ENCODE measurements at places on chromosomes 1 and 21.

DNA sequence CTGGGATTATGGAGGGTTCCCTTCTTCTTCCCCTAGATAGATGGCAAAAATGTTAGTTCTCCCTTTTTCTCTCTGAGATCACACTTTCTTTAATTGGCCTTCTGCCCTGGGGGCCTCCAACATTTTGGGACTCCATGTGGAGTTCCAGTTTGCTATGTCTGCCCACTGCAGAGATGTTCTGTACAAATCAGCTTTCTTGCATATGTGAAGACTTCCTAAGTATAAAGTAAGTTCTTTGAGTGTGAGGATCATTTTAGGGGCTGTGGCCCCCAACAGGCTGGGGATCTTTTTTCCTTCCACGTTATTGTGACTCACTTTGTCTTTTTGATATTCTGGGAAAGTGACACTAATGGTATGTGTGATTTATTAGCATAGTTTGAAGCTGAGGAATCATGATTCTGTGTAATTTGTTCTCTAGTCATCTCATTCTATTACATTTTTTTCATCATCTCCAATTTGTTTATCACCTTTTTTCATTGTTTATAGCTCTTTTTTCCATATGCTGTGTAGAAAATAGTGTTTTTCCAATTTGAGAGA is 48.2 kb downstream of the HHAT start:
- DNase-seq: no peak

GRCh38 chr21:44085491-44086321 is 21.5 kb upstream of the PWP2 start:
- no peak for DNase-seq

GRCh38 chr1:185419718-185420117 is 102.7 kb upstream of the IVNS1ABP start:
- no peak for DNase-seq

GRCh38 chr1:155277902-155278688 is 832 bp downstream of the HCN3 start:
- DNase-seq: no peak

- peak; percentile 17 for DNase-seq
These were observed 991 bp downstream of the PRMT6 start for GRCh38 chr1:107057197-107058133.

GRCh38 chr1:188249811-188250210 is 1421.1 kb downstream of the PLA2G4A start:
- no peak for DNase-seq

DNA sequence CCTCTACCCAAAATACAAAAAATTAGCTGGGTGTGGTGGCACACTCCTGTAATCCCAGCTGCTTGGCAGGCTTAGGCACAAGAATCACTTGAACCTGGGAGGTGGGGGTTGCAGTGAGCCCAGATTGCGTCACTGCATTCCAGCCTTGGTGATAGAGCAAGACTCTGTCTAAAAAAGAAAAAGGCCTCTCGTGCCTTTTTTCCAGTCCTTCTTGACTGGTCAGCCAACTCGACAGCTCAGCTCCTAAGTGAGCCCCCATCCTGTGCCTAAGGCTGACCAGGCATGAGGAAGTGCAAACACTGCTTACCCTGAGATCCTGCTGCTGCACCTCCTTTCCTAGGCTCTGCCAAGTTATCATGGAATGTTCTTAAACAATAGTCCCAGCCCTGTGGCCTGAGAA is 10.1 kb upstream of the PROK1 start:
- DNase-seq: no peak

DNA sequence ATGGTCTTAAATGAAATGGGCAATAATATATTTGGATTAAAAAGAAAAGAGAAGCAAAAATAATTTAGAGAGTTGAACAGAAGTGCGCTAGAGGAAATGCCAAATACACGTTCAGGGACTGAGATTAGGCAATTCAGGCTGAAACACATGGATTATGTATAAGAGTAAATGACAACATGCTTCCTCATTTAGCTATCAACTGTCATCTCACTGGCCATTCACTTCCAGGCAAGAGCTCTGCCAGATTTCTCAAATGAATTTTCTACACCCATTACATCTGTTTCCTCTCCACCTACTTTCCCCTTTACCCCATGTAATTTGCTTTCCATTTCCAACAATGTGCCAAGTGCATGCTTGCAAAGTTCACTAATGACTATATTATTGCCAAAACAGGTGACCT is 582.4 kb downstream of the LTN1 start:
- DNase-seq: no peak

DNA sequence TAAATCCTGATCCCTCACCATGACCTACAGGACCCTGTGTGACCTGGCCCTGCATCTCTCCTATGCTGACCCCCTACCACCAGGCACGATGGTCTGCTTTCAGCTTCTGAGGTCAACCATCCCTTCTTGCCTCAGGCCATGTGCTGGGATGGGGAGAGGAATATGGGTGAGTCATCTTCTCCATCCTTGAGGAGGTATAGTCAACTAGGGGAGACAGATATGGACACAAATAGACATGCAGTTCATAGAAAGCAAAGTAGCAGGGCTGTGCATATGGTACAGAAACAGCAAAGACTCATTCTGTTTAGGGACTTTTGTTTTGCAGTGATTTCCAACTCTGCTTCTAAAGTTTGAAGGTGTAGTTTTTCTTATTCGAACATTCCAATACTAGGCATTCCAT is 250.8 kb upstream of the FGGY start:
- DNase-seq: no peak

GRCh38 chr1:170742600-170742999 is 78.7 kb downstream of the PRRX1 start:
- DNase-seq: no peak

GRCh38 chr1:9746211-9746610 is 77.6 kb downstream of the CLSTN1 start:
- no peak for DNase-seq

DNA sequence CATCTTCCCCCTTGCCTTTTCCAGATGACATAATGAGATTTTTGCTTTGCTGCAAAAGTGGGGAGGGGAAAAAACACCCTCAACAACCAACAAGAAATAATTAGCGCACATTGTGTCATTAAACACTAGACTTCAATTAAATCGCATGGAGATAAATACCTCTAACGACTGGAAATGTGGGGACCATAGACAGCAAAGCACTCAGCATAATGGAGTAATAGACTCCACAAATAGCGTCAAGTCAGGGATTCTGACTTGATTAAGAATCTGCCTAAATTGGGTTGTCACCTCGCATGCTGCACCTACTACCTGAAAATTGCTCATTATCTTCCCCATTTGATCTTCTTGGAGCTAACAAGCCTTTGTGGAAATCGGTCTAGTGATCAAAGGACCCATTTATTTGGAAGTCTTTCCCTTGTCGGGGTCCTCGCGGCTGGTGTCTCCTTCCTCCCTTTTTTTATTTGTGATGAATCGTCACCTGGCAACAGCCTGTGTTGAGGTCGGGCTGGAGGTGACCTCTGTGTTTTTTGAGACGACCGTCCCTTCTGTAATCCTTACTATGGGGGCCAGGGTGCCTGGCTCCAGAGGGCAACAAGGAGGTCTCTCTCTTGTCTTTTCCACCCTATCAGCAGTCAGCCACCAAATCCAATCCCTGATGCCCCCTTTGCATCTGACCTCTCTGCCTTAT is 75.3 kb upstream of the IGSF21 start:
- DNase-seq: no peak

GRCh38 chr1:25550683-25551310 is 7.4 kb downstream of the LDLRAP1 start:
- peak; percentile 79 for DNase-seq

Measured in HS-27A (cell line).